ENCODE measurements at places on chromosomes 4 and X.

GRCh38 chr4:97216046-97216445, 927.2 kb downstream of the STPG2 start:
- DNase-seq = peak; percentile 68

GRCh38 chrX:2446815-2447214, 54.0 kb downstream of the DHRSX start:
- DNase-seq = no peak

DNA sequence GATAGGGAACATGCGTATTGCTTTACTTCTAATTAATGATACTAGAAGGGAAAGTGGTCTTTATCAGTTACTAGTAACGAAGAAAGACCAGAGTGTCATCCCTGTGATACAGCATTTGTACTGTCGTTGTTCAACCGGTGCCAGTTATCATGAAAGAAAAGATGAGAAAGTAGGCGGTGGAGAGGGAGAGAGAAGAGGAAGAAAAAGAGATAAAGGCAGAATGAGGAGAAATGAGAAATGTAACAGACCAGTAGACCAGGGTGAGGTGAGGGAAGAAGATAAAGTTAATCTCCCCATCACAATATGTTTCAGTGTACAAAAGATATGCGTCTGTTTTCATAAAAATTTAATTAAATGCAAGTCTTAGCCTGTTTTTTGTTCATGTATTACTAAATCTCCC, 135.2 kb upstream of the HPGD start:
- DNase-seq = no peak

DNA sequence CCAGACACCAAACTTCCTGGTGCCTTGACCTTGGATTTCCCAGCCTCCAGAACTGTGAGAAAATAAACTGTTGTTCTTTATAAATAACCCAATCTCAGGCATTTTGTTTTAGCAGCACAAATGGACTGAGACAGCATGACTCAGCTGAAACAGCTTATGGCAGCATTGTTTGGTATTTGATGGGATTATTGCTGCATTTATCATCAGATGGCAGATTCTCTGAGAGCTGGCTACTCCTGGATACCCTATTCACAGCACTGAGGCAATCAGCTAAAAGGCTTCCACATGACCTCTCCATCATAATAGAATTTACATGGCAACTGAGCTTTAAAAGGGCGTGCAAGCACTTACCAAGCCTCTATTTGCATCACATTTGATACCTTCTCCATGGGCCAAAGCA, 623.1 kb upstream of the CPEB2 start:
- DNase-seq = no peak

GRCh38 chr4:55038176-55038890, 87.1 kb downstream of the KDR start:
- DNase-seq = no peak

DNA sequence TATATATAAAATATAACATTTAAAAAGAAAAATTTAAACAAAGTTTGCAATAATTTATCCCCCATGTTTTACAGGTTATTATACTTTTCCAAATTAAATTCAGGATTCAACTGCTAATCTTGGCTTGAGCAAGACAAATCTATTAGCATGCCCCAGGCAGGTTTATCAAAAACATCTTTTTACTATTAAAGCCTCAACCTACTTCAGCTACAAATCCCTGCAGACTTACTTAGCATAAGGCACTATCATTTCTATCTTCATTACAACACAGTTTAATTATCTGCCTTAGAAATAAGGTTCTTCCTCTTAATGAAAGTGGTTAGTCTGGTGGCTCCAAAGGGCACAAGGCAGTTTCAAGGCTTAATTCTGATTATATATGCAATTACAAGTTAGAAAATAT, 477.6 kb downstream of the PACRGL start:
- no peak for DNase-seq

- no peak for DNase-seq
Measured at GRCh38 chr4:9980898-9981297, 40.4 kb downstream of the SLC2A9 start.
